ENCODE measurements at places on chromosomes 16 and 17.

DNA sequence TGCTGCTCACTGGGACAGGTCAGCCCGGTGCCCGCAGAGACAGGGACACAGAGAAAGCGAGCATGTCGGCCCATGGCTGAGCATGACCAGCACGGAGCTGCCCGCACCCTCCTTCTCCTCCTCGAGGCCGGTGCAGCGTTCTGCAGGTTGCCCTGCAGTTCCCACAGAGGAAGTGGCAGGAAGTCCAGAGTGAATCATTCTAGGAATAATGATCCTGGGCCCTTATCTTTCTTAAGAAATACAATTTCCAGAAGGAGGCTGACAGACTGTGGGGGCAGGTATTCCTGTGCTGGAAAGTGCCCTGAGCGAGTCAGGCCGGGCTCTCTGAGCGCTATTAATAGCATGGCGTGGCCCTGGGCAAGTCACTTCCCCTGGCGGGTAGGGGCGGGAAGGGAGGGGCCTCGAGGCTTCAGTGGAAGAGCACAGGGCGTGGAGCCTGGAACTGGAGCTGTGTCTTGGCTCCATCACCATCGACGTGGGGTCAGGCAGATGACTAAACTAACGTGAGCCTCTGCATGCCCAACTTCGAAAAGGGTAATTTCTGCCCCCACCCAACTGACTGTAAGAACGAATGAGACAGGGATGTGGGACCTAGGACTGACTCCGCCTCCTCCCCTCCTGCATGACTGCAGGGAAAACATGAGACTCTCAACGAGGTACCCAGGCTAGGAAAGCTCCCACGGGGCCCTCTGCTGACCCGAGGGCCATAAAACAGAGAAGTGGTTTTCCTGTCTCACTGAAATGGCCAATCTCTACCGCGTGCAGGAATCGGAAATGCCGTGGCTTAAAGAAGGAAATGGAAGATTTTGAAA lies 9.8 kb downstream of the TMEM204 start:
- no peak for DNase-seq

- no peak for DNase-seq
These were observed 25.5 kb downstream of the ADAMTS18 start for GRCh38 chr16:77409311-77409710.

DNA sequence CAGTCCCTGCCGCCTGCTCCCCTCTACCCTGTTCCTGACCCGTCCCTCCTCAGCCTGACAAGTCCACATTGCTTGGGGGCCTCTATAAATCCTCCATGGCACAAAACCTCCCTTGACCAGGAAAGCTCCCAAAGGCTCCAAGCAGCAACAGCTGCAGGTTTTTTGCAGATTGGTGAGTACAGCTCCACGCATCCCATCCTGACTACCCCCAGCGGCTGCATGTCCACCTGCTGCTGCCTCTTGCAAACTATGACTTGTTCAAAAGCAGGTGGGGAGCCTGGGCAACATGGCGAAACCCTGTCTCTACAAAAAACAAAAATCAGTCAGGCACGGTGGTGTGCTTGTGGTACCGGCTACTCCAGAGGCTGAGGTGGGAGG lies 122.8 kb downstream of the ANKRD11 start:
- no peak for DNase-seq

- DNase-seq = no peak
These were observed 14.0 kb downstream of the CEP295NL start for GRCh38 chr17:78888941-78889518.

DNA sequence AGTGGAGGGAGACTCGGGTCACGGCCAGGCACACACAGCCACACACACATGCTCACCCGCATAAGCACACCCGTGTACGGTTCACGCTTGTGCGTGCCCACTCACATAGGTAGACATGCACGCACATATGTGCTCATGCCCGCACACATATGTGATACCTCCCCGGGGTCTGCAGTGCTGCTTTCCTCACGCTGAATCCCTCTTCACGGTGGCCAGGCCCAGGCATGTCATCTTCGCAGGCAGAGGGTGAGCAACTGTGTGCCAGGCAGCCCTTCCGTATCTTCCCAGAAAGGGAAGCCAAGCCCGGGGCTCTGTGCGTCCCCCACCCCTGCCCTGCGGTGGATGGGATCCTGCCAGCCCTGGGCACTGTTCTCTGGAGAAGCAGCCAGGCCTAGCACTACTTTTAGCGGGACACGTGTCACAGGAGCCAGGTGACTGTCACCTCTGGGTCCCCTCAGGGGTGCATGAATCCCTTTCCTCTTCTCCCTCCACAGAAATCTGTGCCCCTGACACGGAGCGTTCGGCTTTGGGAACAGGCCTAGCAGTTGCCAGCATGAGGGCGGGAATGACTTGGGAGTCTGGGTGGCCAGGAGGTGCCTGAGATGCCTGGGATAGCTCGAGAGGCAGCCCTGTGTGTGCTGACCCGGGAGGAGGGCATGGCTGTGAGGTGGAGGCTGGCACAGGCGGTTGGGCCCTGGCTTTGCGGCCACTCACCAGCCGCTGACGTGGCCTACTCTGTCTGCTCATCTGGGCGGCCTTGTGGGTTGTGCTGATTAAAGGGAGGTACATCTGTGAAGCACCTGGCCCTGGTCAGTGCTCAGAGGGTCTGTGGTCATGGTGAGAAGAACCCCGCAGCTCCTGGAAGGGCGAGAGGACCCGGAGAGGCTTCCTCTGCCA lies 47.5 kb downstream of the BAIAP2 start:
- DNase-seq = no peak

DNA sequence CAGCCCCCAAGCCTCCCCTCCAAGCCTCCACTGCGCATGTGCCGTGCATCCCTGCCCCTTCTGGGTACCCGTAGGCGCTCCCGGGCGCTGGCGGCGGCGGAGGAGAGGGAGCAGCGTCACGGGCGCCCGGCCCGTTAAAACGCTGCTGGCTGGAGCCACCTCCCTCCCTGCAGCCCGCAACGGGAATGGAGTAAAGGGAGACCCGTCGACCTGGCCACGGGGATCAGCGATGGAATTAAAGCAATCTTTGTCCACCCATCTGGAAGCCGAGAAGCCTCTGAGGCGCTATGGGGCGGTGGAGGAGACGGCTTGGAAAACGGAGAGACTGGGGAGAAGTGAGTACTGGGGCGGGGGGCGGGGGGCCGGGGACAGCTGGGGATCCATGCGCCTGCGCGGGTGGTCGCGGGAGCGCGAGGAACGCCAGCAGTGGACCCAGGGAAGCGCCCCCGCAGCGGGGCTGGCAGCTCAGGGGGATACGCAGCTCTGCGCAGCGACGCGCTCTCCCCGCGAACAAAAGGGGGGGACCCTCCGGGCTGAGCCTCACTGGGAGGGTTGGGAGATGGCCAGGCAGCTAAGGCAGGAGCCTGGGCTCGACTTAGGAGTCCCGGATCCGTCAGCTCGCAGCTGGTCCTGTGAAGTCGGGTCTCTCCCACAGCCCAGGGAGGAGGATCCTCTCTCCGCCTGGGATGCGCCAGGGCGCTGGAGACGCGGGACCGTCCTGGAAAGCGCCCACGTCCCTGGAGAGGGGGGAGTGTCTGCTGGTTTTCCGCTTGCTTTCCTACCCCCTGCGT lies at the start of gene BMERB1:
TSS of gene BMERB1 (plus strand) at position 164 of the 791 bp plus-strand sequence. CDS start at position 230, 66 bp downstream.
- peak; percentile 5 for DNase-seq

- no peak for DNase-seq
These were observed 44.7 kb upstream of the MEAK7 start for GRCh38 chr16:84548971-84549844.

DNA sequence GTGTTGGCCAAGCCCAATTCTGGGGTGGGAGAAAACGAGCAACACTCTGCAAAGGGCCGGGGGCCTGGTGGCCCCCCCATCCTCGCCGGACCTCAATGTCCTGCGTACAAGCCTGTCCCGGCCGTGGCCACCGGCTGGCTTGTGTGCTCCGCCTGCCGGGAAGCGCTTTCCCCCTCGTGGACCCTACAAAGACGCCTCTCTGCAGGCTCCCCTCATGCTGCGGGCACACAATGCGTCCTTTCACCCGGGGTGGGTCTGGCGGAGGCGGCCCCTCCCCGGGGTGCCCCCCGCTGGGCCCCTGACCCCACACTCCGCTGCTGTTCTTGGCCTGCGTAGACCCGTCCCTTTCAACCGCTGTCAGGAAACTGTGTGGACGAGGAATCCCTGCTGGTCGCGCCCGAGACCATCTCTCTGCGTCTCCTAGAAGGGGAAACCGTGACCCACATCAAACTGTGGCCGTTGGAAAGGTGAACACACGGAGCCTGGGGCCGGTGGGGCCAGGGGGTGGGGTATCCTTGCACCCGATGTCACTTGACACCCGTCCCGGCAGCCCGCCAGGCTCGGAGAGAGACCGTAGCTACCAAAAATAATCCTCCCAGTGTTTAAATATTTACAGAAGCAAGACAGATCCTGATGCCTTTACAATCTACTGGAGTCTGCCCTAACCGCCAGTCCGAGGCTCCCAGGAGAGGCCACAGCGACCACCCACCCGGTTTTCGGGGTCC lies 43.6 kb downstream of the TBC1D16 start:
- no peak for DNase-seq

GRCh38 chr17:64788286-64789060 lies 126.4 kb upstream of the SMURF2 start:
- no peak for DNase-seq

DNA sequence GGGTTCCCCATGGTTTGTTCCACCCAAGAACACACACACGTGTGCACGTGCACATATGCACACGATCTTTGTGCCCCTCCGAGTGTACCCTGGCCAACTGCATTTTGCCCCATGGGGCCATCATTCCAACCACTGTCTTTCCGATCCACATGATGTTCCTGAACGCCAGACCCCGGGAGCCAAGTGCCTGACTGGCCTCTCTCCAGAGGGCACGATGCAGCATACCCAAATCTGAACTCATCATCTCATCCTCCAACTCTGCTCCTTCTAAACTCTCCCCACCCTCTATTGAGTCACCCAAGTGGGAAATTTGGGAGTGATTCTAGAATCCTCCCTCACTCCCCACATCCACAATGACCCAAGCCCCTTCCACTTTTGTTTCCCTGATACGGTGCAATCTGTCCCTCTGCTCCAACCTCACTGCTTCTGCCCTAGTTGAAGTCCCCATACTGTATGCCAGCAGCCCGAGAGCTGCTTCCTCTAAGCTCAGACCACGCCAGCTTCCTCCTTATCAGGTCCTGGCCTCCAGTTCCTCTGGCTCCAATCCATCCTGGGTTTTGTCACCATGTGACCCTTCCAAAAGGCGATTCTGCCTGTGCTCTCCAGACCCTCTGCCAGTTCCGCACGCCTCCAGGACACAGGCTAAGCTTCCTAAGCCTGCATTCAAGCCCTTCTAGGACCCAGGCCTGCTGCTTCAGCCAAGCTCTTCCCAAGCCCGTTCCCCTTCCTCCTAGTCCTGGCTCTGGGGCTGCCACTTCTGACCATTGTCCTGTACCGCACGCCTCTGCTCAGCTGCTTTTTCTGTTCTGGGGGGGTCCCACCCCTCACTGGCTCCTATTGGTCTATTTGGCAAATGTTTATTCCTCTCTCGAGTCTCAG lies 10.1 kb upstream of the TMEM208 start:
- no peak for DNase-seq

All from activated CD8-positive, alpha-beta memory T cell treated with anti-CD3 and anti-CD28 coated beads for 1 hour (primary cell).